ENCODE measurements at places on chromosomes 4 and X.

- DNase-seq: no peak
These were observed 24.0 kb upstream of the SNCA start for GRCh38 chr4:89860971-89861370.

GRCh38 chr4:57445686-57446085, 335.5 kb upstream of the IGFBP7 start:
- no peak for DNase-seq

GRCh38 chrX:10011991-10012390, 44.8 kb downstream of the CLDN34 start:
- peak; percentile 22 for DNase-seq

DNA sequence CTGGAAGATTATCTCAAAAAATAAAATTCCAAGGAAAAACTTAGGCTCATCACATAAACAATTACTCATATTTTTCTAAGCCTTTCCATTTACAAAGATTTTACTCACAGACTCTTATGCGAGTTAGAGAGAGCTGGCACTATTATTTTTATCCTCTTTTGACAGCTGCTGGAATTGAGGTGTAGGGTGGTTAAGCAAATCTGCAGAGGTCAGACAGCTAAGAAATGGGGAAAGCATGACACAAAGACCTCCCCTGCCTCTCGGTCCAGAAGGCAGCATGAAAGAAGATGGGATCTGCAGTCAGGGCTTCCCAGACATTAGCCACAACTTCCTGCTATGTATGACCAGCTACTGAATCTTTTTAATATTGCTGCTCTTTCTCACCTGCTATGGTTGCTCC, 89.9 kb upstream of the CPEB2 start:
- no peak for DNase-seq

All from glutamatergic neuron (in vitro differentiated cells).